Substantia nigra (tissue), 51 donors: ENCODE measurements at places on chromosomes 13 and 19.

- DNase-seq = no peak
These were observed 90.3 kb upstream of the SOX1 start for GRCh38 chr13:111976474-111977178.

DNA sequence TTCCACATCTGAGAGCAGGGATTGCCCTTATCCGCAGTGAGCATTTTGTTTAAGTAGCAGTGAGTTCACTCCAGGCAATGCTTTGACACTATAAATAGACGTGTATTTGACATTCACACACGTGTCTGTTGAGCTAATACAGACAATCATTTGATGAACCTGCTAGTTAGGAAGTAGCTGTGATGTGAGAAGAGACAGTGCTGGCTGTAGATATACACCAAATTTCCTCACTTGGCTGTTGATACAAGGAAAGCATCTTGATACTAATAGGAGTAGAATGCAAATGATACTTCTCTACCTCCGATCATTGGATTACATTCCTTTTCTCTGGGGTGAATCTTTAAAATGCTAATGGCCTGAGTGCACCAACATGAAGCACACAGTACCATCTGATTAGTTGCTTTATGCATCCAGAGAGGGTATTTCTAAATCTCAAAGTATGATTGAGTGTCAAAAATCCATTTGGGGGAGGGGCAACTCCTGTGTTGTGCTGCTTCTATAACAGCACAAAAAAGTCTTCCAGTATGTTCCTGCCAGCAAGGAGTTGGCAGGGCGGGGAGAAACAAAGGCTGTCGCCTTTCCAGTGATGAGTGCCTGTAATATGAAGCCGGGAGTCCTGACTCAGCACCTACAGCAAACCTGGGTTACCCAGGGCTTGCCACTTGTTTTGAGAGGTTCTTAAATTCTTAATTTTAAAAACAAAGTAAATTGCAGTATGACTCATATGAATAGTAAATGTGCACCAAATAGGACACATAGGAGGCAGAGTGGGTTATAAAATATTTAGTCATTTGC is 7.0 kb downstream of the CUL4A start:
- DNase-seq = peak; percentile 27

GRCh38 chr13:34765446-34766180 is 176.5 kb upstream of the NBEA start:
- no peak for DNase-seq

- no peak for DNase-seq
These were observed 40.2 kb downstream of the SLAIN1 start for GRCh38 chr13:77737583-77738200.

GRCh38 chr19:19696386-19696785 is 27.7 kb downstream of the ZNF101 start:
- DNase-seq = no peak

DNA sequence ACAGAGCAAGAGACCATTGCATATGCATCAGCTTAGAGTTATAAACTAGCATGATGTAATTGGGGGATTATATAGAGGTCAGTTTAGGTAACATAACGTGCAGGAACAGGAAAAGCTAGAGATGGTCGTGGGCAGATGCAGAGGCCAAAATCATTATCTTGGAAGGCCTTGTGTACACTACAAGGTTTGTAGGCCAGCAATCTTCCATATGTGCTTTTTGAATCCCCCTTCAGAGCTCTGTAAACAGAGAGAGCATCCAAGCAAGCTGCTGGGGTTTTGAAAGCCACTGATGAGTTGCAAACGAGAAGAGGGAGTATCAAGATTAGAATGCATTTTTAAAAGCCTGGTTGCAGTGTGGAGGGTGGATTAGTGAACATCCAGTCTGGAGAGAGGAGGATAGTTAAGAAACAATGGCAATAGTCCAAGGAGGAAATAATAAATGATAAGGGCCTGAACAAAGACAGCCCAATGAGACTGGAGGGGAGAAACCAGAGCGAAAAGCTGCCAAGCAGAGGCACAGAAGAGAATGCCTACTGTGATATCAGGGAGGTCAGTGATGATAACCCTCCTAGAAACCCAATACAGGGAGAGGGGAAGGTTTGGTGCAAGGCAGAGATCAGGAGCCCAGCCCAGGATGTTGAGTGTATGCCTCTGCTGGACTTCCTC is 109.6 kb downstream of the ZAR1L start:
- no peak for DNase-seq

DNA sequence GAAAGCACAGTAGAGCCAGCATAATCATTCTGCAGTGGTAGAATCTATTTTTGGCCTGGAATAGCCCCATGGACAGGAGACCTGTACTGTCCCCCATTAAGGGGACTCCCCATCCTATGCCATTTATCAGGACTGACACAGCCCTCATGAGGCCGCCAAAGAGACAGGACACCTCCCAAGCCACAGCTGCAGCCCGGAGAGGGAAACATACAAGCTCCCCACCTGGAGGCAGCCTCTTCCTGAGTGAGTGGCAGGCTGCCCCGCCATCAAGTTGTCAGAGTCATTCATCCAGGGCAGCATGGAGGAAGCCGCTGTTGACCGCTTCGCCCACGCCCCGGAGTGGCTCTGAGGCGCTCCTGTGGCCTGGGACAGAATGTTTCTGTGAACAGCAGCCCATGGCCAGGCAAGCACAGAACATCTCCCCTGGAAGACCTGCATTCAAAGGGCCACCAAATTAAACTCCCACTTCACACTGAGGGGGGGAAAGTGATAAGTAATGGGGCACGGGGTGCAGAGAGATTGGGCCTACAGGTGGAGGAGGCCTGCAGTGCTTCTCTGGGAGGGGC is 111.3 kb downstream of the ZDHHC20 start:
- no peak for DNase-seq

GRCh38 chr19:18611327-18612050 is 1.2 kb upstream of the TMEM59L start:
- no peak for DNase-seq

DNA sequence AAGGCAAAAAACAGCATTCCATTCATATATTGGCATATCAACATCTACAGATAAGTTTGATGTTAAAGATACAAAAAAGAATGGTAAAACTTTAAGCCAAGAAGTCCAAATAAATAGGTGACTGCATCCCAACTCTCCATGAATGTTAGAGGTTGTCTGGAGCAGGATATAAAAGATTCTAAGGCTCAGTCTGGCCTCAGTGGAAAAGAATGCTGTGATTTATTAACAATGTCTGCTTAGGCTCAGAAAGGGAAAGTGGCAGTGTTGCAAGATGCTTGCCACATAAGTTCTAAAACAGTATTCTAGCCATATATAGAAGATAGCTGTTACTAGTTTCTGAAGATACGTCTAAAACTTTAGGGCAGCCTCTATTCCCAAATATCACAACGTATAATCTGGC is 179.8 kb upstream of the NBEA start:
- DNase-seq = no peak
